ENCODE measurements at places on chromosomes 1 and 21. TPM values are rescaled to one million over a fixed set of nuclear protein-coding genes. Genes with fewer than 3 reads are reported as not detected.

GRCh38 chr1:64223329-64224151, 20.1 kb downstream of the UBE2U start:
- peak; percentile 50 for DNase-seq

GRCh38 chr1:189939967-189940366, 537.7 kb downstream of the BRINP3 start:
- DNase-seq, result no peak

GRCh38 chr1:116666187-116667077, 1.1 kb downstream of the IGSF3 start:
- DNase-seq, result no peak

- DNase-seq, result no peak
These were observed at the start of gene CD48 for GRCh38 chr1:160711602-160712311. Gene CD48, minus strand, starts transcription at chr1:160711822. Its CDS starts 59 bp downstream, at chr1:160711763.

- DNase-seq, result peak; percentile 83
These were observed 1.6 kb downstream of the KCNE1 start for GRCh38 chr21:34510148-34511142.

GRCh38 chr1:87030740-87031690, 116.6 kb downstream of the HS2ST1 start:
- DNase-seq, result no peak

DNA sequence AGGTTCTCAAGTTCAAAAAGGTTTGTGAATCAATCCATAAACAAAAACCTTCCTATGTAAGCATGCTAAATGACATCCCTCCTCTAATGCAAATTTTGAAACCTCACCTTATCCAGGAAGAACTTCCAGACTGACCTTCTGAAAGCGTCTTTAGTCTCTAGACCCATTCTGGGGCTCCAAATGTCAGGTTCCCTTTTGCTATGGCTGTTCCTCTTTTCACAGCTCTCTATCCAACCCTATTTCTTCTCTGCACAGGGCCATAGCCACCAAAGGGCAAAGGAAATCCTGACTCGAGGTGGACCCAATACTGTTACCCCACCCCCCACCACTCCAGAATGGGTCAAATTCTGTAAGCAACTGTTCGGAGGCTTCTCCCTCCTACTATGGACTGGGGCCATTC, 3.4 kb downstream of the ATP1A4 start:
- no peak for DNase-seq

- DNase-seq, result peak; percentile 86
These were observed 50.5 kb upstream of the PPP2R5A start for GRCh38 chr1:212234431-212235395.

USP21 gene
- total RNA-seq, result 2.8 TPM

AGO3 gene
- total RNA-seq, result 5.0 TPM

AQP10 gene
- not detected for total RNA-seq

CLDN17 gene
- not detected for total RNA-seq

OXCT2 gene
- 4.2 TPM for total RNA-seq

LRRC7 gene
- total RNA-seq, result under 0.01 TPM

LEMD1 gene
- total RNA-seq, result not detected

GPR37L1 gene
- not detected for total RNA-seq

Data from lung microvascular endothelial cell (primary cell).